Adipocyte (in vitro differentiated cells): ENCODE measurements at places on chromosomes 2 and 18.
A peak's percentile ranks its signal among the peaks of the same experiment; 100 is the strongest.

DNA sequence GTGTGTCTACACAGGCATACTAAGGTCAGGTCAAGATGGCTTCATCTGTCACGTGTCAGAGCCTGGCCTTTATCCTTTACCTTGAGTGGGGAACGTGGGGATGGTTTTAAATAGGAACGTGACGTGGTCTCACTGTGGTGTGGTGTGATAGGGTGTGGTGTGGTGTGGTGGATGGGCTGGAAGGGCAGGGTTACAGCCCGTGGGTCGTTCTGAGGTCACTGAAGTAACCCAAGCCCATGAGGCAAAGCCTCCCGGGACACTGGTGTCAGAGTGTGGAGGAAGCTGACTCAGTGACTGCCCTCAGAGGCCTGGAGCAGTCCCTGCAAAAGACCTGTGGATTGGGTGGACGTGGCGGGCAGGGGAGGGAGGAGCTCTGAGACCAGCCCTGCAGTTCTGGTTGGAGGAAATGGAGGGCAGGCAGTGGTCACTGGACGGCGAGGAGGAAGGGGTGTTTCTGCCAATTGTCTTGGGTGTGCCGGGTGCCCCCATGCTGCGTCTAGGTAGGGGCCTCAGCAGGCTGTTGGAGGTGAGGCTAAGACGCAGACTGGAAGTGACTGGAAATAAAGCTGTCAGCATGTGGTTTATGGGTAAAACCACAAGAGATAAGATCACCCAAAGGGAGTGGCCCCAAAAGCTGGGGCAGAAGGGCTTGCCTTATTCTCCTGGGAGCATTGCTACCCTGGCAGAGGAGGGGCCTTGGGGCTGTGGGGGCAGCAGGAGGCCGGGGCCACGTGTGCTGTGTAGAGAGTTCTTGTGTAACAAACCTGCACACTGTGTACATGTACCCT lies 84.8 kb downstream of the SH3RF3 start:
- peak; percentile 53 for DNase-seq

GRCh38 chr18:80159713-80160636 lies 50.9 kb downstream of the ADNP2 start:
- DNase-seq, result peak; percentile 18

- no peak for DNase-seq
These were observed 591.3 kb upstream of the SYT4 start for GRCh38 chr18:43868497-43868995.

GRCh38 chr2:205089958-205090357 lies 544.7 kb downstream of the PARD3B start:
- no peak for DNase-seq

DNA sequence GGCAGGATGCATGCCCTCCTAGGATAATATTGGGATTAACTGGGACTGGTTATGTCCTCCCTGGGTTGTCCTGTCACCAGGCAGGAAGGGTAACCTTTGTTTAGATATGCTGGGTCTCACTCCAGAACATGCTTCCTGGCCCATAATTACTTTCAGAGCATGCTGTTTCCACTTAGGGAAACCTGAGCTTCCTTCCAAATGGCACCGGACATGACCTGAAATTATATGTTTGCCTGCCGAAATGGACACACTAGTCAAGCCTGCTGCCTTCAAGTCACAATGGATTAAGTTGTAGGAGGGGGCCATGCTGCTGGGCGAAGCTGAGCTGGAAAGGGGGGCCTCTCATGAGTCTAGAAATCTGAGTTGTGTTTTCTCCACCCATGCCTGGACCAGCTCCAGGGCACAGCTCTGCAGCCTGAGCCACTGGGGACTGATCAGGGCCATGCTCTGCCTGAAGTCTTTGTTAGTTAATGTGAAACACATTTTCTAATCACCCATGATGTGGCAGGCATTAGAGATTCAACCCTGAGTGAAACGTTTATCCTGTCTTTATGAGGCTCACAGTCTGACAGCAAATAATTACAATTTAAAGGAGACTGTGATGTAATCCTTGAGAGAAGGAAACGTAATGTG lies 273.3 kb downstream of the TNS1 start:
- peak; percentile 74 for DNase-seq

DNA sequence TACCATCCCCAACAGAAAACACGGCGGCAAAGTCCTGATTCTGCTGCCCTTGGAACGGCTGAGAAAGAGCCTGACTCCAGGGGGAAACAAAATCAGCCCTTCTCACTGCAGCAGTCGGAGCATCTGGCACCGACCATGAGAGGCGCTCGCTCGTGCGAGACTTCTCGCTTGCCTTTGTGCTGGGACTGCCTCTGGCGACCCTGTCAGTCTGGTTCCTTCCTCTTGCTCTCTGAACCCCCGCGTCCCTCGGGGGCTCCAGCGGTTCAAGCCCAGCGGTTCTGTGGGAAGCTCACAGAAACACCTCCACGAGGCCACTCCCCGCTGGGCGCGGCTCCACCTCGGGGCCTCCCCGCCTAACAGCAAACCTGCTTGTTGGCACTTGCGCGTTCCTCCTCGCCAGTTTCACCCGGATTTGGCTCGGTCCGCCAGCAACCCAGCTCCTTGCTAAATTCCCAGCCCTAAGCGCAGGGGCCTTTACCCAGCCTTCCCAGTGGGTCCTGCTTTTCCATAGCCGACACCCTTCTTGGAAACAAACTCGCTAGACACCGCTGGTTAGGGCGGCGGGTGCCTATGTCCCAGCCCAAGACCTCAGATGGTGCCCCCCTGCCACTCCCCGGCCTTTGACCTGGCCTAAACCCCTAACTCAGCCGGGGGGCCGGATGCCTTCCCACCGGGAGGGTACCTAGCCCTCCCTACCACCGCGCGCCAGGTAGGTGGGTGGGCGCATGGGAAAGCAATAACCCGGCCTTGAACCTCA lies 2.2 kb downstream of the RND3 start:
- peak; percentile 74 for DNase-seq

DNA sequence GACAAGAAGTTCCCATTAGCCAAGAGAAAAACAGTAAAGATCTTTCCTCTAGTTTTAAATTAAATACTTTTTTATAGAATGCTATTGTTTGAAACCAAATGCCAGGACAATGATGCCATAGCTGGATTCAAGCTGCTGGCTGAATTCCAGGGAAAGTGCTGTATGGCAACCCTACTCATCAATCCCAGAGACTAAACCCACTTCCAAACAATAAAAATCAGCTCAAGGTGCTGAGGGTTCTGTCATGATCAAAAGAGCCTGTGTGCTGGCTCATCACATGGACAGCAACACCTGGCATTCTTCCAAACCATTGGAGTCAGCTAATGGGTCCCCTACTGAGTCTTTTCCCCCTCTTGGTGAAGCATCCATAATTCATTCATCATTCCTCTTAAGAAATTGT lies 53.7 kb upstream of the PARD3B start:
- DNase-seq, result peak; percentile 52

DNA sequence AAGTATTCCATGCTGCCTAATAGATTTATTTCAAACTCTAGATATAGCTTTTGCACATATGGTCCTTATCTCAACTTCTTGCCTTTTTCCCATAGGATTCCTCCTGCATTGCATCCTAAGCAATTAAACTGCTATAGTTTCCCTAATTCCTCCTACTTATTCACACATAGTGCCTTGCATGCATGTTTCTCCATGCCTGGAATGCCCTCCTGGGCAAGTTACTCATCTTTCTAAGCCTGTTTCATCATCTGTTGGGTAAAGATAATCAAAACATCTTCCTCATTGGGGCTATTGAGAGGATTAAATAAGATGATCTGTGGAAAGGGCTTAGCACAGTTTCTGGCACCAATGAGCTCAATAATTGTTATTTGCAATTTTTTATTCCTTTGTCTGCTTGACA lies 726.5 kb downstream of the SLC4A3 start:
- peak; percentile 56 for DNase-seq

- DNase-seq, result no peak
These were observed 73.0 kb upstream of the RGPD5 start for GRCh38 chr2:109721135-109721534.

GRCh38 chr18:33536904-33537303 lies 41.1 kb upstream of the ASXL3 start:
- DNase-seq, result no peak

DNA sequence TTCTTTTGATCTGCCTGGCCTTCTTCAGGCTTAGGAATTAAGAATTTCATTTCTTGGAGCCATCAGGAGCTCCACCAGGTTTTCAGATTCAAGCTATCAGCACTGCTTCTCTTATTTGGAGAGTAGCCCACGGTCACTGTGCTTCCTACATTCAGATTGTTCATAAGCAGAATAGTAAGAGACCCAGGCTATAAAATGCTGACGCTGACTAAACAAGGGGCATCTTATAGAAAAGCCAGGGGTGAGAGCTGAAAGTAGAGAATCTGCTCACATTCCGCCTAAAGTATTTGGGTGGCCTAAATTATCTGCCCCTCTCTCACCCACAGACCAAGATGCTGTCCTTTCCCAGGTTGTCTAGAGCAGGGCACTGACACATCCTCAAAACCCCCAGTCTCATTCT lies 120.3 kb upstream of the SULT1C3 start:
- DNase-seq, result no peak

- DNase-seq, result no peak
These were observed 198.0 kb upstream of the CCDC150 start for GRCh38 chr2:196441527-196441926.

- DNase-seq, result peak; percentile 84
These were observed 51.7 kb downstream of the NOP58 start for GRCh38 chr2:202317080-202317857.

GRCh38 chr2:48944956-48945355 lies 189.4 kb upstream of the LHCGR start:
- no peak for DNase-seq

GRCh38 chr2:98601532-98602132 lies 6.7 kb downstream of the COA5 start:
- DNase-seq, result peak; percentile 44

- no peak for DNase-seq
These were observed 1751.3 kb upstream of the LRRTM1 start for GRCh38 chr2:82055846-82056245.

DNA sequence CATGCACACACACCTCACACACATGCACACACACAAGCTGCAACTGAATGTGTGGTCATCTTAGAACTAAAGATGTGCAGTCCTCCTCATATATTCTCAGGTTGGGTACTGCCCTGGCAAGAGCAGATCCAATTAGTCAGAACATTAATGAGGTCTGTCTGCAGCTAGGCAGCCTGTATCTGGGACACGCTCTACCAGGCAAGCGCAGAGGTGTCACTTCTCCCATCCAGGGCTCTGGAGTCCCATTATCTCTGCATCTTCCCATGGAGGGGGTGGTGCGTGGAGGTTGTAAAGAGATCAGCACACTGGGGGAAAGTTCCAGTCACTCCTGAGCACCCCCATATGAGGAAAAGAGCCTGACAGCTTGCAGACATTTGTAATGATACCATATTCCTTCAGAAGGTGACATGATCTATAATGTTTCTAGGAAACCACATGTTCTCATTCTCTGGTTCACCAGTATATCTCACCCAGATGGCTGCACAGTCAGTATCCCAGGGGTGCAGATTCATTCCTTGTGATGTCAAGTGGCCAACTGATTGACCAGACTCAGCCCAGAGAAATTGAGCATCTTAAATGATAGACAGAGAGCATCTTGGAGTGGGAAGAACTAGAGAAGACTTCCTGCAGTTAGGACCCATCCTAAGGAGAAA lies 95.4 kb downstream of the RTN4 start:
- no peak for DNase-seq

- no peak for DNase-seq
These were observed 4.7 kb downstream of the SLC25A12 start for GRCh38 chr2:171889333-171889732.

DNA sequence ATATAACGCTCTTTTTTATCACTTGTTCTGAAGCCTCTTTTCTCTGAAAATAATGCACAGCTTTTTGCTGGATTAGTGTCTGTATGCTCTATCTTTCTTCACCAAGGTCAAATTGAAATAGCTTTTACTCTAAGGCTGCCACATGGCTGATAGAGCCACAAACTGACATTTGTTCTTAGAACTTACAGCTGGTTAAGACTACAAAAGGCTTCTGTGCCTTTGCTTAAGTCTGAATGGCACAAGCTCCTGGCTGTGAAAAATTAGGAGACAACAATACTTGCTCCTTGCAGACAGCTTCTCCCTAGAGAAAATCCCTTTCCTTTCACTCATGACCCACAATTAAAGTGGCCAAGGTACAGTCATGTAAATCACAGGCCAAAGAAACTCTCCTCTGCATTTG lies 515.3 kb downstream of the DSC3 start:
- no peak for DNase-seq

- peak; percentile 25 for DNase-seq
These were observed 36.5 kb upstream of the HTR2B start for GRCh38 chr2:231161252-231161839.

- DNase-seq, result peak; percentile 67
These were observed 112.1 kb upstream of the ATP8B1 start for GRCh38 chr18:57915248-57915647.
